Stomach (tissue), 19 donors: ENCODE measurements at places on chromosomes 12 and 14. TPM values are rescaled to one million over a fixed set of nuclear protein-coding genes. Genes with fewer than 3 reads are reported as not detected.

Gene MAP1LC3B2
- total RNA-seq = 1.3 TPM

Gene TMEM229B
- 0.14 TPM for total RNA-seq

Gene PKP2
- 49.8 TPM for total RNA-seq

Gene NRIP2
- total RNA-seq = 4.7 TPM

Gene TROAP
- total RNA-seq = 1.4 TPM

Gene HCAR3
- total RNA-seq = 1.8 TPM

Gene FITM1
- 80.5 TPM for total RNA-seq

- DNase-seq = no peak
Observed at GRCh38 chr14:53742233-53742620, 214.4 kb downstream of the BMP4 start.

DNA sequence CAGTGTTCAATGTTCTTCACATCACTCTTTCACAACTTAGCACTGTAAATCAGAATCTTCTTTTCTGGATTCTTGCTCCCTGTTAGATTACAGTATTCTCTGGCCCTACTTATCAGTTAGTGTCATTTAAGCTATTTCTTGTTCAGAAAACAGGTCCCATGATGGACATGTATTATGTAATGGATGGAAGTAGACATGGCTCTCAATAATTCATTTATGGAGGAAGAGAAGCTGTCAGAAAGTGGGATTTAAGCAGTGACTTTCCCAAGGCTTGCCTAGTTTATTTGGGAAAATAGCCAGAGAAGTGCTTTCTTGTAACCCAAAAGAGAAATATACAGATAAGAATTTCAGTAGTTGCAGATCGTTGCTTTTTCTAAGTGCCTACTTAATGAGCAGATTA, 1.6 kb downstream of the ERC1 start:
- no peak for DNase-seq

DNA sequence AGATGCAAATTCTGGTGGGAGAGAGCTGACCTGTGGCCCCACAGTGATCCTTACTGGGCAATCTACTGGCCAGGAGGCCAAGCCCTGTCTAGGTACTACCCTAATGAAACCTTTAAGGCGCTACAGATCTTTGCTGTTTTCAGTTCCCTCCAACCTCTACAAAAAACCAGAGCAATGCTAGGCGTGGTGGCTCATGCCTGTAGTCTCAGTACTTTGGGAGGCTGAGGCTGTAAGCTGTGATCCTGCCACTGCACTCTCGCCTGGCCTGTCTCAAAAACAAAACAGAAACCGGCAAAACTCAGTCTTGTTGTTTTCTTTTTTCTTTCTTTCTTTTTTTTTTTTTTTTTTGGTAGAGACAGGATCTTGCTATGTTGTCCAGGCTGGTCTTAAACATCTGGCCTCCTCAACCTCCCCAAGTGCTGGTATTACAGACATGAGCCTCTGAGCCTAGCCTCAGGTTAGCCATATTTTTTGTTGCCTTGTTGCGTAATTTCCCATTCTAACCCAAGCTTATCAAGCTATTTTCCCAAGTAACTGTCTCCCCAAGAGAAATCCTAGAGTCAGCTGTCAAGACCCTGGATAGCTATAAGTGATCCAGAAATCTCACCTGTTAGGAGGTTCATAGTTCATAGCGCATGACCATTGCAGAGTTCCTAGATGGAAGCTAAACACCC, 2.8 kb downstream of the ETFBKMT start:
- DNase-seq = no peak

- no peak for DNase-seq
Observed at GRCh38 chr12:131112700-131113290, 159.1 kb downstream of the ADGRD1 start.

DNA sequence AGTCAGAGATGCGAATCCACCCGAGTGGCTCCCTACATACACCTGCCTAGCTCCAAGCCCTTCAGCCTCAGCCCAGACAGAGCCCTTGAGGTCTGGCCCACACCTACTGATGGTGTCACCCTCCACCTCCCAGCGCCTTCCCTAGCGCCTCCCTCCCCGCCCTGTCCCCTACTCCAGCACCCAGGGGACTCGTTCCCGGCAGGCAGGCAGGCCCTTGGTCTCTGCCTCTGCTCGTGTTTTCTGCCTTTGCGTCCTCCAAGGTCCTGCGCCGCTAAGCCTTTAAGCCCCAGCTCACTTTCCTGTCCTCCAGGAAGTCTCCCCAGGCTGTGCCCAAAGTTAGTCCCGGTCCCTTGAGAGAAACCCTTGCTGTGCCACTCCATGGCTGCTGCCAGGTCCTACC, 12.7 kb downstream of the INF2 start:
- no peak for DNase-seq

GRCh38 chr12:77813558-77813957, 17.1 kb upstream of the NAV3 start:
- no peak for DNase-seq

DNA sequence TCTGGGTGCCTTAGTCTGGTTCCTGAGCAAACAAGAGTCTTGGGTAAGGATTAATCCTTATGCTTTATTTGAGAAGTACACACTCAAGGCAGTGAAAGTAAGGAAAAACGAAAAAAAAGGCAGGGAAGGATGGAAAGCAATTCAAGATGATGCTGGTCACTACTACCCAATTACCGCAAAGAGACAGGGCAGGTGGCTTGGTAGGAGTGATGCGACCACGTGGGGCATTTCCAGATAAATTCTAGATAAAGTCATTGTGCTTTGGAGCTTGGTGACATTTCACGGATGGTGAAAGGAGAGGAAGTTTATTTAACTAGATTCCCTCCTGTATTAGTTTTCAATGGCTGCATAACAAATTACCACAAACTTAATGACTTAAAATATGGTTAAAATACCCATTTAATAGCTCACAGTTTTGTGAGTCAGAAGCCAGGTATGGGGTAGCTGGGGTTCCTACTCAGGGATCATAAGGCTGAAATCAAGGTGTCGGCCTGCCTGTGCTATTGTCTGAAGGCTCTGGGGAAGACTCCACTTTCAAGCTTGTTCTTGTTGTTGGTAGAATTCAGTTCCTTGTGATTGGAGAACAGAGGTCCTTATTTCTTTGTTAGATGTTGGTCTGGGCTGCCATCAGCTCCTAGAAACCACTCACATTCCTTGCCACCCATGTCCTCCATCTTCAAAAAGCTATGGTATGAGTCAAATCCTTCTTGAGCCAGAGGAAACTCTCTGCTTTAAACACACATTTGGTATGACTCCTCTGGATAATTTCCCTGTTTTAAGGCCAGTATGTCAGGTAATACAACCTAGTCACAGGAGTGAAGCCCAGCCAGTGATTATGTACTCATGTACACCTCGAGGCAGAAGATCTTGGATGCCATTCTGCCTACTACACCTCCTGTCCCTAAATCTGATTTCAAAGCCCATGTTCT, 5.6 kb upstream of the HMGA2 start:
- DNase-seq = no peak

- peak; percentile 57 for DNase-seq
Observed at GRCh38 chr12:18242380-18243089, 18.8 kb upstream of the PIK3C2G start.

DNA sequence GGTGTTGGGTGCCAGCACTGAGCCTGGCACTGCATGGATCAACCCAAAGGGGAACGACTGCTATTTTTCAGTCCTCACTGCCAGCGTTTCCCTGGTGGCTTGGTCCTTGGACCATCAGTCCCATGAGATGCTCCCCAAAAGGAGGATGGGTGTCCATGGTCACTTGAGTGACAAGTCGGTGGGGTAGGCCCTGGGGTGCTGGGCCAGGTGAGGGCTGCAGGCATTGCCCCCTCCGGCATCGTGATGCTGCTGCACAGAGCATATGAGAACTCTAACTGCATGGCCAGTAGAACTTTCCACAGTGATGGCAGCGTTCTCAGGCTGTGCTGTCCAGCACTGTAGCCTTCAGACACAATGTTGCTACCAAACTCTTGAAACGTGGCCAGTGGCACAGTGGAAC, 16.2 kb downstream of the SETD1B start:
- DNase-seq = no peak

- DNase-seq = no peak
Observed at GRCh38 chr12:6204533-6205143, 4.4 kb downstream of the CD9 start.

DNA sequence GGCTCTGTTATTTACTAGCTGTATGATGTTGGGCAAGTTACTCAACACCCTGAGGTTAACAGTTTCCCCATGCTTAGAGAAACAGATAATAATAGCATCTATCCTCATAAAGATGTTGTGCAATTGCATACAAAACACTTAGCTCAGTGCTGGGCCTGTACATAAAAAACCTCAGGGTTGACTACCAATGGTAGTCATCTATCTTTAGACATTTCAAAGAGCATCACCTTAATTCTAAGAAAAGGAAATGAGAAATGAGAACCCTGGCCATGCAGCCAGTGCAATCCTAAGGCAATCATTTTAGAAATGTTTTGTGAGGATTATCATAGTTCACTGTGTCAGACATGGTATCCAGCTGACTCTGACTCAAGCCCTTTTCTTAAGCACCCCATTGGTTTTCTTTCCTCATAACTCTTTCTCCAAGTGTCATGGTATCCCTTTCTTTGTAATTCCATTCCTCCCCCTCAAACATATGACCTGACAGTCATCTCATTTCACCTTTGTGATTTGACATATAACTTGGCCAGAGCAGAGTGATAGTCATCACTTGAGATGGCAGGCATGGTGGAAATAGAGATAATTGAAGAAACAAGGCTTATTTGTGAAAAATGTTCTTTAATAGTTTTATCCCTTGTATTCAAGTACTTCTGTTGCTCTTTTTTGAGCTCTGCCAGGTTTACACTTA, 29.5 kb upstream of the OSBPL8 start:
- no peak for DNase-seq
